ENCODE measurements at places on chromosomes 11 and 22. TPM values are rescaled to one million over a fixed set of nuclear protein-coding genes. Genes with fewer than 3 reads are reported as not detected.

- no peaks in the 10 kb centered on the region for H3K36me3 ChIP-seq
- peaks cover 3% of the 10 kb centered on the region for H3K27me3 ChIP-seq
- peak; percentile 11 for DNase-seq
- H3K27ac ChIP-seq: no peak overlapping the region
- H3K4me1 ChIP-seq: peaks cover 3% of the 10 kb centered on the region
- no peak overlapping the region for H3K4me3 ChIP-seq
These were observed 74.7 kb downstream of the CHST1 start for GRCh38 chr11:45590743-45591142.

- no peaks in the 10 kb centered on the region for H3K27me3 ChIP-seq
- DNase-seq: no peak
- H3K4me1 ChIP-seq: no peaks in the 10 kb centered on the region
- peaks cover 2% of the 10 kb centered on the region for H3K36me3 ChIP-seq
- no peak overlapping the region for H3K4me3 ChIP-seq
These were observed 8.2 kb downstream of the KIF18A start for GRCh38 chr11:28099715-28100114.

DNA sequence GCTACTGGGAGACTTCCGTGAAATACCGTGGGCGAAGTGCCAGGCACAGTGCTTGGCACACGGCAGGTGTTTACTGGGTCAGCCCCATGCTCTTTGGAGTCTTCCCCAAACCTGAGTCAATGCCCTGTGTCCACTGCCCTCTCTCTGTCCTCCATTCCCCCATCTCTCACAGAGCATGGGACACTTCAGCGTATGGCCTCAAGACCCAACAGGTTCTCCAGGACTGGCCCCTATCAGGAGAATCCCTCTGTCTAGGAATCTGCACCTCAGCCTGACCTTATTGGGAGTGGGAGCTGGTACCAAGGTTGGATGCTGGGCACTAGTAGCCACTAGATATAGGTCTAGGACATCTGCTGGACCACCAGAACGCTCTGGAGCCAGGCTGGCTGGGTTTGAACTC lies 67.2 kb upstream of the LMO1 start:
- H3K36me3 ChIP-seq: no peaks in the 10 kb centered on the region
- no peak overlapping the region for H3K4me3 ChIP-seq
- peaks cover 8% of the 10 kb centered on the region for H3K4me1 ChIP-seq
- H3K27me3 ChIP-seq: peaks cover 2% of the 10 kb centered on the region
- H3K27ac ChIP-seq: no peak overlapping the region
- DNase-seq: no peak

POU2AF3 gene
- polyA plus RNA-seq: 4.6 TPM

DNA sequence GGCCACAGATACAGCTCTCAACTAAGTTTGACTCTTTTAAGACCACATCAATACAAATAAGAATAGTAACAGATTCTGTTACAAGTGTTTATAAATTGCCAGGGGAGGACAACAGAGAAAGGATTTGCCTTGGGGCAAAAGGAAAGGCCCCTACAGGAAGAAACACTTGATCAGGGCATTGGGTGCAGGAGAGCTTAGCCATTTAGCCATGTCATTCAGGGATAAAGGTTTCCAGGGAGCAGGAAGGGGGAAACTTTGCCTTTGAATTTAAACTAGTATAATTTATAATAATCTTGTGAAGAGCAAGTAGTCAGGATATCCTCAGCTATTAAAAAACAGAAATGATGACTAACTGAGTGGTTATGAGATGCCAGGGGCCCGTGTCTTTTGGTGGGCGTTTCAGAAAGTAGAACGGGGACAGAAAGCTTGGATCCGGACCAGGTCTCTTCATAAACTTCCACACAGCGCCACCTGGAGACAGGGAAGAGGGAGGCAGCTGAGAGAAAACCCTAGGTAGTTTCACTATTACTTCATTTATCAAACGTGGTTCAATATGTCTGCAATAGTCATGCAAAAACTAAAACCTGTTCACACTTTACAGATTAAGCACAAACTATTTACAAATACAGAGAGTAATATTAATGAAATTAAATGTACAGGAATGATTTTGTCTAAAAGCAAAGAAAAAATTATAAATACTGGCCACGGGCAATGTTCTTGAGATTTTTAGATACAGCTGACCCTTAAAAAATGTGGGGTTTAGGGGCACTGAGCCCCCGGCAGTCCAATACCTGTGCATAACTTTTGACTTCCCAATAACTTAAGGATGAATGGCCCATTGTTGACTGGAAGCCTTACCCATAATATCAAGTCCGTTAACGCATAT lies 11.0 kb upstream of the SLC5A4 start:
- H3K36me3 ChIP-seq: no peaks in the 10 kb centered on the region
- H3K4me3 ChIP-seq: no peak overlapping the region
- no peaks in the 10 kb centered on the region for H3K27me3 ChIP-seq

Data from muscle of leg (tissue), 16 donors.